NCI-H526 (cell line): ENCODE measurements at places on chromosomes 2 and 18.

GRCh38 chr2:84187258-84187657 lies 271.8 kb downstream of the SUCLG1 start:
- no peak for DNase-seq

GRCh38 chr18:21141668-21142422 lies 30.2 kb upstream of the ROCK1 start:
- no peak for DNase-seq

DNA sequence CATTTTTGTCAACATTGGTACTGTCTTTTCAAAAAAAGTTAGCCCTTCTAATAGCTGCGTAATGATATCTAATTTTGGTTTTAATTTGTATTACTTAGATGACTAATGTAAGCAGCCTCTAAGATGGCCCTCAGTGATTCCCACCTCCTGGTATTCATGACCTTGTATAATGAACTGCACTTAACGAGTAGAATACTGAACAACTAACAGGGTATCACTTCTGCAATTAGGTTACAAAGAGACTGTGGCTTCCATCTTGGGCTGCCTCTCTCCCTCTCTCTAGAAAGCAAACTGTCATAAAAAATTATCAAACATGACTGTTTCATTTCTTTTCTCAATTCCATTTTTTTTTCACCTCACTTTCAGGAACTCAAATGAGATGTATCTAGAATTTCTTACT lies 120.9 kb downstream of the RNF152 start:
- no peak for DNase-seq

GRCh38 chr18:79405781-79406575 lies 10.2 kb downstream of the NFATC1 start:
- no peak for DNase-seq

DNA sequence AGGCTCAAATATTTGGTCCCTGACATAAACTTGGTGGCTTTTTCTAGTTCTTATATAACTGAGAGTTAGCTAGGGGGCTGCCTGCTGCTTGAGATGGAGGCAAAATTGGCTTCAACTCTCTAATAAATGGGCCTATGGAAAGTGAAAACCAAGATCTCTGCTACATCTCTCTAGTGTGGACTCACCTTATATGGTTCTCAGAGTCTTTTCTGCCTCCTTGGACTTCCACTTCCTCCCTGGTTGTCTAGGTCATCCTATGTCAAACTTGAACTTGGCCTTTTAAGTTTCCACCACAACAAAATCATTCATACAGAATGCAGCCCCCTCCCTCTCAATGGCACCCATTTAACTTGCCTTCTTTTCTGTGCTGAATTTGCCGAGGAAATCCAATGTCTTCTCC lies 23.9 kb upstream of the ARHGAP25 start:
- DNase-seq, result no peak

- DNase-seq, result peak; percentile 16
These were observed 912 bp upstream of the FBXO11 start for GRCh38 chr2:47907039-47907781.

GRCh38 chr2:103135679-103136078 lies 373.8 kb downstream of the TMEM182 start:
- no peak for DNase-seq

- no peak for DNase-seq
These were observed 5.9 kb downstream of the GALR1 start for GRCh38 chr18:77255426-77256105.

DNA sequence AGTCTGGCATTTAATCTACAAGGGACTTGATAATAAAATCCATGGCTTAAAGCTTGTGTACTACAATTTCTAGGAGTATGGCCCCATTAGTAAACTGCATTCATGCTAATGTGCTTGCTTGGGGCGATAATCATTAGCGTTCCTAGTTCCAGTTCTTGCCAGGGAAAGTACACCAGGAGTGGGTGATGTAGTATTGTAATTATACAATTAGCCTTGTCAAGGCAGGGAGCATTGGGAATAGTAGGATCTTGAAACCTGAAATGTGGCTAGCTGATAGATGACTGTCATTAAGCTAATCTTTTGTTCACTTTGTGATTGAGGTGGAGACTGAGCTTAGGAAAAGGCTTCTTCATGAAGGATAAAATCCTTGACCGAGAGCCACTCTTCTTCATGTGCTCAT lies 989.2 kb downstream of the CPS1 start:
- no peak for DNase-seq

- no peak for DNase-seq
These were observed 8.5 kb downstream of the EVA1A start for GRCh38 chr2:75552222-75552621.

GRCh38 chr2:109193807-109194619 lies 65.0 kb downstream of the SH3RF3 start:
- no peak for DNase-seq

- no peak for DNase-seq
These were observed 417.9 kb upstream of the SMIM21 start for GRCh38 chr18:75845413-75845812.

DNA sequence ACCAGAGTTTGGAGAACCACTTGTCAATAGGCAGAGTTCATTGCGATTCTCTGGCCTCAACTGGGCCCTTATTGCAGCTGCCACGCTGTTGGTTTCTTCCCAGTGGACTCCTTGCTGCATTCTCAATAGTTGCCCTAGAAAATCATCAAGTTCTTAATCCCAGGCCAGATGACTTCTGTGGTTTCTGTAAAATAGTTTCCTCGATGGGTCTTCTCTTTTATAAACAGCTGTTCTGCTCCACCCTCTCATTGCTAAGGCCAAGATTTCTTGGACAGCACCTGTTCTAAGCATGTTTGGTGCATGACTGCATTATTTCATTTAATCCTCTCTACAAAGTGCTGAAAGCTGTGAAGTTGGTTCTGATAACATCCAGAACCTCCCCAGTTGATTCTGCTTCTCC lies 131.0 kb downstream of the BCL2L11 start:
- DNase-seq, result no peak

- no peak for DNase-seq
These were observed 27.5 kb downstream of the COA5 start for GRCh38 chr2:98580656-98581284.

DNA sequence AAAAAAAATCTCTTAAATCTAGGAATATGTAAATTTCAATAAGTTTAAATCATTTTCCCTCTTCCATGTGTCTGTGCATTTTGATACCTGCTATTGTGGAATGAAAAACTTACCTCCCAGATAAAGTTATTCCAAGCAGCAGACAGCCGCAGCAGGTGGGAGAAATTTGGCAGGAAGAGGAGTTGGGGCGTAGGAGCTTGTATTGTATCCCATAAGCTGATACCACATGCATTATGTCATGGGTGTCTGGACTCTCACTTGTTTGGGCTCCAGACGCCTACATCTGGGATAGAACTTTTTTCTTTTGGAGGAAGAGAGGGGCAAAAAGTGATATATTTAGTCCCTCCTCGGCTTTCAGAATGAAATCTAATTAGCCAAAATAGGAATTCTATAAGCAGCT lies 59.3 kb upstream of the TCF4 start:
- no peak for DNase-seq

DNA sequence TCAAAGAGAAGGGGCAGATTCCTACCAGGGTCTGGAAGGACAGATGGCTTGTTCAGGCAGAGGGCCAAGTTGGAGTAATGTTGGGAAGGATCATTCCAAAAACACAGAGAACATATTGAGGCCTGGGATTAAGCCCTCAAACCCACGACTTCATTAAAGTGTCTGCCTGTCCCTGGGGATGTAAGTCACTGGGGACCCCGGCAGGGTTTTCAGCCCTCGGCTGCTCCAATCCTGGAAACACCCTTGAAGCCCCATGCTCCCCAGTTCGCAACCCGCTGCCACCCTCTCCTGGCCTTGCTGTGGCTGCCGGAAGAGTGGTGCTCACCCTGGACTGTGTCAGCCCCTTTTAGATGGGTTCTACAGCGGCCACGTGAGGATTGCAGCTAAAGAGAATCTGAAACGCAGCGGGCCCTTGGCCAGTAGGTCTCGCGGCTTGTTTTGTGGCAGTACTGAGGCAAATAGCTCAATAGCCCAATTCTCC lies 79.9 kb downstream of the EPAS1 start:
- no peak for DNase-seq

DNA sequence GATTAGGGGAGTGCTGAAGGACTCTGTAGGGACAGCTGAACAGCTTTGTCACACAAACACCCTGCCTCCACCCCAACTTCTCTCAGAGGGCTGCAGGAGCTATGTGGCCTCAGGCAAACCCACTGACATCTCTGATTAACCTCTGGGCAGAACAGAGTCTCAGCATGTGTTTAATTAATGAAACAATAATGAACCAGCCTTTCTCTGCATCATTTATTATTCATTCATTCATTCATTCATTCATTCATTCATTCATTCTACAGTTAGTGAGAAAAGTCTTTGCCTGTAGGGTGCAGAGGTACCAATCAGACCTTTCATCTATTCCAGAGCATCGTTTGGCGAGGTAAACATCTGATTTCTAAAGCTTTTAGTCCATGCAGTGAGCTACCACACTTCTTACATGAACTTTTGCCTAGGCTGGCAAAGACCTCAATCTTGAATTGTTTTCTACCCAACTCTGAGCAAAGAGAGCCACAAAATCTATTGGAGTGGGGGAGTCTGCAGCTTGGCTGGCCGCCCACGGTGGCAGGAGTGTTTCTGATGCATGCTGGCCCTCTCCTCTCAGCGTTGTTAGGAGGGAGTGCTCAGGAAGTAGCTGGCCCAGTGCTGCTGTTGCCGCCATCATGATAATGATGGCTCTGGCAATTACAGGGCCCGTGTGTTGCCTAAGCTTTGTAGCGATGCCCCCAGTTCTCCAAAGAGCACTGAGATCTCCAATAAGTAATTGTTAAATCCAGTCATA lies 198.9 kb downstream of the SMAD7 start:
- DNase-seq, result no peak

DNA sequence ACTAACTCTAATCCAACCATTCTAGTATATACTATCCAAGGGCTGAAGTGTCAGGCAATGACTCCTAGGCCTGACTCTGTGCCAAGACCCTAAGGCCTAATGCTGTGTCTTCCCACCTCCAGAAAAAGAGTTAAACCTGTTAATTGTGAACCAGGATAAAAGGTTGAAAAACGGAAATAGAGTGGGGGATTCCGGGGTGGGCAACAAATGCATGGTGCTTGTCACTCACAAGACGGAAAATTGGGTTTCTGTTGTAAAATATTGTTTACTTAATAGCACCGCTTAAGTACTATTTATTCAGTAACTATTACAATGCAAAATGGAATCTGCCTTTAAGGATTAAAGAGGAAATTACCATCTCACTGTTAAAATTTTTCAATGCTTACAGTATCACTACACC lies 3.2 kb downstream of the STK17B start:
- DNase-seq, result no peak

- no peak for DNase-seq
These were observed 46.5 kb upstream of the COL5A2 start for GRCh38 chr2:189226017-189226416.

DNA sequence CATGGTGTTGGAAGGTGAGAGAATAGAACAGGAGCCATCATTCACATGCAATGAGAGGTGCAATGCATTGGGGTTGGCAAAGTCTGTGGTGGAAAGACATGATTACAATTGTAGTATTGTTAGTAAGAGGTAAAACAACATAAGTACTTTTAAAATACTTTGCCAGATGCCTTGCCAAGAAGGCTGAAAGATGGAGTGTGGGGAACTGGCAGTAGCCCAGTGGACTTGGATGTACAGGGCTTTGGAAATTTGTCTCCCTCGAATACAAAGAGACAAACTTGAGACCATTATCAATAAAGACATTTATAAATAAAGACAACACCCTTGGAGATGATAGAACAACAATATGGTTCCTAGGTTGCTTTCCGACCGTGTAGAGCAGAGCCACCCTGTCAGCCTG lies 62.0 kb downstream of the MDH1 start:
- DNase-seq, result no peak

GRCh38 chr2:40033781-40034180 lies 254.7 kb upstream of the THUMPD2 start:
- no peak for DNase-seq

- DNase-seq, result no peak
These were observed 542 bp upstream of the RNF103 start for GRCh38 chr2:86624267-86624547.

DNA sequence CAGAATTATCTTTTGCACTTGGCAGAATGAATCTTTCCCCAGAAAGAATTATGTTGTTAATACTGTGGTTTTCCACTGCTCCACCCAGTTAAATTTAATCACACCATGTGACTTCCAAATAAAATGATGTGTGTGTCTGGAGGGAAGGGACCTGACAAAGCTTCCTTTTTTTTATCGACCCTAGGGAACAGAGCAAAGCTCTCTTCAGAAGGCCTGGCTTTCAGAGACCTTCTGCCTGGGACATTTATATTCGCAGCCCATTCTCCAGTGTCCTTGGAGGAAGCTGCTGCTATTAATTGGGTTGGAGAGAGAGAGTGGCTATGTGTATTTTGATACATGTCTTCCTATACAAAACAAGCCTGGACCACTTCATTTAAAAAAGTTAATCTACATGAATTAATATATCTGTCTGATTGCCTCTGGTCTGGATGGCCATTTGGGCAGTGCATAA lies 233.7 kb downstream of the PRKCE start:
- DNase-seq, result no peak

- peak; percentile 53 for DNase-seq
These were observed 519 bp downstream of the TEX261 start for GRCh38 chr2:70994009-70994698.
